ENCODE measurements at places on chromosomes 3 and 15.

DNA sequence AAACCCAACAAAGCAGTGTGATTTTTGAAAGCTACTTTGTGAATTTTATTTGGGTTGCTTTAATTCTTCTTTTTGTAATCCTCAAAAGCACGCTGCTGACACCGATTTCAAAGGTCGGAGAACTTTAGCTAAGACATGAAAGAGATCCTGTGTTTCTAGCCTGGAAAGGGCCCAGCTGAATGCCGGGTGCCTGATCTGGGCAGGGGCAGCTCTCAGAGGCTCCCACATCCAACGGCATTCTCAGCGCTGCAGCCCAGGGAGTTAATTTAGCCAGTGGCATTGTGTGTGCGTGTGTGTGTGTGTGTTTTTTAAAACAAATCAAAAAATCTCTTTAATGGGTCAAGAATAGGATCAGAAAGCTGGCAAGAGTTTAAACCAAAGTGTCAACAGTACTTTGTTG lies 6.6 kb downstream of the RBP1 start:
- no peak for DNase-seq

DNA sequence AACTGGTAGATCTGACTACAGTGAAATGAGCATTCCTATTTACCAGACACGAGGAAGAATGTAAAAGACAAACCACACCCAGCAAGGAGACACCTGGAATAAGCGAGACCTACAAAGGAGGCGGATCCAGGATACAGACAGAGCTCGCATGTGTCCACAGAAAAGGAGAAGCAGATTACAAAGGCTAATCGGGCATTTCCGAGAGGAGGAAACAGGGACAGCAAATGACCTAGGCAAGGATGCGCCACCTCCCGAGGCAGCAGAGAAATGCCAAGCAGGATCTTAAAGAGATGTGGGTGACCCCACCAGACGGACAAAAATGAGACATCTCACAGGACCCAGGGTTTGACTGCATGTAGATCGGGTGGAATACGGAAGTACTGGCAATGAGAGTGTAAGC lies 63.2 kb upstream of the IQSEC1 start:
- DNase-seq: no peak

GRCh38 chr3:44468572-44469520 lies 8.6 kb downstream of the ZNF445 start:
- DNase-seq: peak; percentile 28

DNA sequence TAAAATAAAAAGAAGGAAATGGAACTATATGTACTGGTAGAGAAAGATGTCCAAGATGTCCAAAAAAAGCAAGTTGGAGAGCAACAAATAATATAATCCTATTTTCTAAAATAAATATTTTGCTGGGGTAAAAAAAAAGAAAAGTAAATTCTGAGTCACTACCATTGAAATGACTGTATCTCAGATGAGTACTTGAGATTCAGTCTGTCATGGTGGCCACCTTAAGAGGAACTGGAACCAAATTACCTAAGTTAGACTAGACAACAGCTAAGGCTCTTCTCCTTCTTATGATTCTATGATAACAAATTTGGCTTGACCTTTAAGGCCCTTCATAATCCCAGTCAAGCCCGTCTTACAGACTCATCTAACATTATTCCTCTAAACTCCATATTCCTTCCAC lies 270.6 kb upstream of the HES1 start:
- no peak for DNase-seq

- no peak for DNase-seq
These were observed 416.3 kb upstream of the MEIS2 start for GRCh38 chr15:37516621-37517020.

DNA sequence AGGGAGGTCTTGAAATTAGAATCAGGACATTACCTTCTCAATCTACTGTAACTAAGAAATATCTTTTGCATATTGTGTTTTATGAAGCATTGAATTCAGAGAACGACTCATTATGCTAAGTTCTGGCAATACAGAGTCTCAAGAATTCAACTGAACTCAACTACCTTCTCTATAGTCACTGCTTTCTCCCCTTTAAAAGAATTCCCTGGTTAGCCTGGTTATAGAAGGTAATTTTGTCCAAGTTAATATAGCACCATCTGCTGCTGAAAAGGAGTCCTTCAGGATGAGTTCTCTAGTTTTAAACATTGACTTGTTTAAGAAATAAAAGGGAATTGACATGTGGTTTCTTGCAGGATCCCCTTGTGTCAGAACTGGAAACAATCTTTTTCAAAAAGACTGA lies 60.2 kb downstream of the IL16 start:
- DNase-seq: no peak

GRCh38 chr3:188180114-188180513 lies 26.2 kb downstream of the LPP start:
- no peak for DNase-seq

- no peak for DNase-seq
These were observed 21.2 kb downstream of the PRKAR2A start for GRCh38 chr3:48826451-48826850.

DNA sequence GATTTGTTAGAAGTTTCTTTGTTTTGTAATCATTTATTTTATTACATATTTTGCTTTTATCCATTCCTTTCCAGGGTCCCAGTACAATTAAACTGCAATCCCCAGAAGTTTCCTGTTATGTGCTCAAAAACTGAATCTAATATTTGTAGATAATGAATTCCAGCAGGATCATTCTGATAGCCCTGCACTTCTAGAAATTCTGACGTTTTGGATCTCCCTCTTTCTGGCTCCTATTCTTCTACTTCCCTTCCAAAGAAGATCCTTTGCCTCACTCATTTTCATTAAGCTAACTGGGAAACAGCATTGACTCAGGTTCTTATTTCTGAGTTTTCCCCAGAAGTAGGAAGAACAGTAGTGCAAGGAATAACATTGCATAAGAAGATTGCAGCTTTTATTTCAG lies 9.9 kb downstream of the P3H2 start:
- no peak for DNase-seq

DNA sequence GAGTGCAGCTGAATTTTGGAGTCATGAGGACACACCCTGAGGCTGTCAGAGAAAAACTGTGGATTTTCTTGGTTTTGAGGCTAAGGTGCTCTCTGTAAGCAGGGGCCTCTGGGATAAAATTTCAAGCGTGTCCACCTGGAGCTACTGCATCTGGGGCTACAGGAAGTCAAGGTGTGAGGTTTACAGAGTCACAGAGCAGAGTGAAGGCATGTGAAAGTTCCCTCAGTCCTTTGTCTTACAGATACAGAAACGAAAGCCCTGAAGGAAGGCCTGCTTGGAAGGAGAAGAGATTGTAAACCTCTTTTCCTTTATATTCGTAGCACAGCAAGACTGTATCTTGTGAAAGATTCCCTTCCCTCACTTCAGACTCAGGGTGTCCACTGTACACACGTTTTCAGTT lies 138.6 kb downstream of the OPA1 start:
- no peak for DNase-seq

DNA sequence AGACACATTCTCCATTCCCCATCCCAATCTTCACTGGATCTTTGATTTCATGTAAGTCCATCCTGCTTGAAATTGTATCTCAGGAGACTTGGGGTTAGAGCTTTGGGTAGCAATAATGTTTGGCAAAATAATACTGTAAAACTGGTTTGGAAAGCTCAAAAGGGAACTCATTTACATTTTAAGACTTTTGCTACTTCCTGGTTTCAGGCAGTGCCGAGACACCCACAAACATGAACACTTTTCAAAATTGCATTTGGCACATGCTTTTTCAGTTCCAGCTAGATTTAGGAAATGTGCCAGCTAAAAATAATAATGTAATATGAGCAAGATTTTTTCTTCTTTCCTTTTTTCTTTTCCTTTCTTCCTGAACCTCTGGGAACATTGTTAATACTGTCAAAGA lies 145.7 kb upstream of the CBLB start:
- no peak for DNase-seq

DNA sequence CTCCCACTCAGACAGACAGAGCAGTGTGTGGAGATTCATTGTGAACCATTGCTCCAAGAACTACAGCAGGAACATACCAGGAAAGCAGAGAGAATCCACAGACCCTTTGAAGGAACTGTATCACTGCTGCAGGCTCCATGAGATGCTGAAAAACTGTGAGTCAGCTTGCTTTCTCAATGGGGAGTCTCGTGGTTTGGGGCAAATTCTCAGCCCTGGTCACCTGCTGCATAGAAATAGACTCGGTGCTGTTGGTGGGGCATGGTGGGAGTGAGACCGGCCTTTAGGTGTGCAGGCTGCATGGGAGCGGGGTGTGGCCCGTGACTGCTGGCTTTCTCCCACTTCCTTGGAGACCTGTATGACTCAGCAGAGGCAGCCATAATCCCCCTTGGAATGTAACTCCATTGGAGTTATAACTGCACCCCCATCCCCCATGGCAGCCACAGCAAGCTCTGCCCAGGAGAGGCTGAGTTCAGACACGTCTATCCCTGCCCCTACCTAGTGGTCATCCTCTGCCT lies 35.6 kb downstream of the ALCAM start:
- no peak for DNase-seq

- no peak for DNase-seq
These were observed 17.9 kb upstream of the EPB42 start for GRCh38 chr15:43238671-43239131.

GRCh38 chr15:92808598-92809063 lies 91.5 kb upstream of the CHD2 start:
- DNase-seq: no peak

All from activated CD8-positive, alpha-beta T cell treated with anti-CD3 and anti-CD28 coated beads for 36 hours (primary cell).